ENCODE measurements at places on chromosomes 7 and 10. TPM values are rescaled to one million over a fixed set of nuclear protein-coding genes. Genes with fewer than 3 reads are reported as not detected.

The TAS2R41 gene
- not detected for total RNA-seq

The FAM25C gene
- total RNA-seq, result not detected

The EBF3 gene
- total RNA-seq, result 0.43 TPM

The LHFPL3 gene
- total RNA-seq, result not detected

The MSS51 gene
- total RNA-seq, result 1.0 TPM

The C10orf67 gene
- total RNA-seq, result 0.25 TPM

The TMEM236 gene
- 0.11 TPM for total RNA-seq

The ZNF736 gene
- 3.2 TPM for total RNA-seq

The CALCR gene
- not detected for total RNA-seq

GRCh38 chr10:18472977-18473376 lies 178.4 kb downstream of the NSUN6 start:
- DNase-seq, result no peak

DNA sequence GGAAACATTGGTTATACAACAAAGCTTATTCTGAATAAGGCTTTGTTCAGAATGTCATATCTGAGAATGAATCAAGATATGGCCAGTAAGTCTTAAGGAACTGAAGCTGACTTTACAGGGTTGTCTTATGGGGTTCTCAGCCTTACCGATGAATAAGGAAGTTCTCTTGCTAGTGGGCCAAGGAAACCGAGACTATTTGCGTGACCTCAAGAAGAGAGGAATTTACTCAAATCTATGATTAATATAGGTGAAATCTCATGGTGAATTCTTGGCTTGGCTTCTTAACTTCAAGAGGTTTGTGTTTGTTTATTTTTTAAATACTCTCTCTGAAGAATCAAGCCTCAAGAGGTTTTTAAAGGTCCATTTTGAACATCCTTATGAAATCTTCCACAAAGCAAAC lies 4.7 kb upstream of the MRLN start:
- peak; percentile 3 for DNase-seq

DNA sequence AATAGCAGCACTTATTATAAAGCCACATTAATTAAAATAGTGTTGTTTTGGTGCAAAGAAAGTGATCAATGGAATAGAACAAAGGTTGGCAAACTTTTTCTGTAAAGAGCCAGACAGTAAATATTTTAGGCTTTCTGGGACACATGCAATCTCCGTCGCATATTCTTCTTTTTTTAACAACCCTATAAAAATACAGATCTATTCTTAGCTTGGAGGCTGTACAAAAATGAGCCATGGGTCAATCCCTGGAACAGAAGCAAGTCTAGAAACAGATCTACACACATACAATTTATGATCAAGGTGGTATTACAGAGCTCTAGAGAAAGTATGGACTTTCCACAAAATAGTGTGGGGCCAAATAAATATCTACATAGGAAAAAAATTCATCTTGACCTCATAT lies 71.8 kb downstream of the ARHGAP21 start:
- DNase-seq, result no peak

DNA sequence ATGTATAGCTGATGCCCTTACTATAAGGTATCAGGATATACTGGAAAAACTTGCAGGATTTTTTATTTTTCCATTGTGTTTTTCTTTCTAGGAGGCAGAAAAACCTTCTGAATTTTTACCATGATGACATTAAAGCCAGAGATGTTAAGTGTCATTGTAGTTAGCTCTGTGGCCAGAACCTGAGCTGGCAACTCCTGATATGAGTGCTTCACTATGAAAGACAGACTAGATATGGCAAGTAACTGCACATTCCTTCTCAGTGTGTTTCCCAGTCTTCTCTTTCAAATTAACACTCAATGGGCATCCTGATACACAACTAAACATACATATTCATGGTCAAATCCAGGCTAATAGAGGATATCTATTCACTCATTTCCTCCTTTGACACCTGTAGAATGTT lies 166.2 kb downstream of the CTTNBP2 start:
- DNase-seq, result no peak

DNA sequence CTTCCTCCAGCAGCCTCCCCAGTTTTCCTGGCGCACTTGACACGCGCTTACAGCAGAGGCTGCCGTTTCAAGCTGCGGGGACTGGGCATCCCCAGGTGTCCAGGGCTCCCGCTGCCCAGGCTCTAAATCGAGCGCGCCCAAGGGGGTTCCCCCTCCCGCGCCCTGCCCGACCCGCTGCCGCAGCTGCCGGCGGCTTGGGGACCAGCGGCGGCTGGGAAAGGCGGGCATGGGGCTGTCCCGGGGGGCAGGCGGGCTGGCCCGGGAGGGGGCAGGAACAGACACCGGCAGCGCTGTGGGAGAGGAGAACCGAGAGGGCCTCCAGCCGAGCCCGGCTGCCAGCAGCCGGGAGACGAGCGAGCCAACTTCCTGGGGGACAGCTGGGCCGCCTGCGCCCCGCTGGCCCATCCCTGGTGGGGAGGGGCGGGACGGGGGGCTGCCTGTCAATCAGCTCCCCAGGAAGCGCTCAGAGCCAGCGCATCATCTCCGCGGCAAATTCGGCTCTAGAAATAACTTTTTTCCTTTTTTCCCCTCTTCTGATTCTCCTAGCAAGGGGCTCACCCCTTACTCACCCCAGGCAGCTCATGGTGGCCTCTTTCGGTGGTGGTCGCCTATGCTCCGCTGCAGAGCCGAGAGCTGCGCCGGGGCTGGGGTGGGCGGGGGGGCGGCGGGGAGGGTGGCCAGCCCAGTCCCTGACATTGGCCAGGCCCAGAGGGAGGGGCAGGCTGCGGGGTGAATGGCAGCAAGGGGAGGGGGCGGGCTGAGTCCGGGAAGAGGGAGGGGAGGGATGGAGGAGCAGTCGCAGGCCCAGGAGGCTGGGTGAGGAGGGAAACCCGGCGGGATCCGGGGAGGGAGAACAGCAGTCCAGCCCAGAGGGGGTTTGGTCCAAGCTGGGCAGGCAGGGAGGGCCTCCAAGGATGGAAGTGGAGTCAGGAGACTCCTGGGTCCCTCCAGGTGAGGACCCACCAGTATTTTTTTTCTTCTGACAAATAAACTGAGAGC lies 14.7 kb downstream of the GRID2IP start:
- DNase-seq, result no peak

- peak; percentile 39 for DNase-seq
These were observed 42.7 kb downstream of the PLAU start for GRCh38 chr10:73953665-73954064.

GRCh38 chr7:63093481-63093880 lies 905.2 kb upstream of the ZNF722 start:
- DNase-seq, result no peak

- DNase-seq, result peak; percentile 32
These were observed 614.1 kb upstream of the FZD8 start for GRCh38 chr10:36256166-36256565.

DNA sequence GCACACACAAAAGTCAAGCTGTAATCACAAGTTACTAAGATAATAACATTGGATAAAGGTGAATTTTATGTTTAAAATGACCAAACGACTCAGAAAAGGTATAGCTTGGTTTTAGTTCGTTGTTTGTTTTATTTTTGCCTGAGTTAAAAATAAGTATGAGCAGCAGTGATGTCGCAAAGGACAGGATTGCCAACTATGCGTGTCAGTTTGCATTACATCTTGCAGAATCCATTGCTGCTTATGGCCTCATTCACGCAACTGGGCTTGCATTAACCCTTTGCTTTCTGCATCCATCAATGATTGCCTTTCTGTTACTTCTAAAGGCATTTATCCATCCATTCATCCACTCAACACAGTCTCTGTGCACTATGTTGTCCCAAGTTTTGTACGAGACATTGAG lies 389.6 kb downstream of the DPP6 start:
- no peak for DNase-seq

GRCh38 chr10:58322072-58322834 lies 12.6 kb upstream of the UBE2D1 start:
- no peak for DNase-seq

- no peak for DNase-seq
These were observed 89.0 kb upstream of the TCERG1L start for GRCh38 chr10:131400513-131400912.

DNA sequence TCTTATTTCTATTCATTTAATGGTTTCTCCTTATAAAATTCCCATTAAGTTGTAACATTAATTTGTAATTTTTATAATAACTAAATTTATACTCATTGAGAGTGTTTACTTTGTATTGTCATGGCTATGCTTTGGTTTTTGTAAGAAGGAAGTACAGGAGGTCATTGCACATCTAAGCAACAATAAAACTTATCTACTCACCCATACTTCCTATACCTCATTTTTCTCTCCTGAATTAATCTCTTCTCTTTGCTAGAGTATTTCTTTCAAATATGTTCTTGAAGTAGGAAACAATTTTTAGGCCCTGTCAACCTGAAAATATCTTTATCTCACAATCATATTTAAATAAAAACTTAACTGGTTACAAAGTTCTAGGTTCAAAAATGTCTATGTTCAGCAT lies 95.4 kb upstream of the WDR11 start:
- DNase-seq, result no peak

DNA sequence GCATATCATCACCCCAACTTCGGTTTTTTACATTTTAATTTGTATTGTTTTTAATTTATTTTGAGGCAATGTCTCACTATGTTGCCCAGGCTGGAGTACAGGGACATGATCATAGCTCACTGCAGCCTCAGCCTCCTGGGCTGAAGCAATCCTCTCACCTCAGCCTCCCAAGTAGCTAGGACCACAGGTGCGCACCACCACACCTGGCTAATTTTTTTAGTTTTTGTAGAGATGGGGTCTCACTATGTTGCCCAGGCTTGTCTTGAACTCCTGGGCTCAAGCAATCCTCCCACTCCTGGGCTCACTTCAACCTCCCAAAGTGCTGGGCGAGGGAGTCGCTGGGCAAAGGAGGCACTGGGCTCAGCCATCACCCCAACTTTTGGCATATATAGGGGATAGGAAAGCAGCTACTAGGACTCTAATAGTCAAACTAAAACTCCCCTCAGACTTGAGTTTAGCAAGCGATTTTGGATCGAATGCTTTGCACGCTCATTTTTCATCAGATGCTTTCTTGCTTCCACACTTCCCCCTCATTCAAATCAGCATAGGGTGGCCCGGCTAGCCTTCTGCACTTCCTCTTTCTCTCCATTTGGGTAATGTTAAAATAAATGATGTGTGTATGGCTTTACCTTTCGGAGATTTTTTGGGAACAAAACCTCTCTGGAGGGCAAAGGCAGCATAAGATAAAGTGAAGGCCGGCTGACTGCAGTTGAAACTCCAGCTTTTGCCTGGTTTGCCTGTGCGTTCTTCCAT lies 20.8 kb upstream of the NMT2 start:
- no peak for DNase-seq

DNA sequence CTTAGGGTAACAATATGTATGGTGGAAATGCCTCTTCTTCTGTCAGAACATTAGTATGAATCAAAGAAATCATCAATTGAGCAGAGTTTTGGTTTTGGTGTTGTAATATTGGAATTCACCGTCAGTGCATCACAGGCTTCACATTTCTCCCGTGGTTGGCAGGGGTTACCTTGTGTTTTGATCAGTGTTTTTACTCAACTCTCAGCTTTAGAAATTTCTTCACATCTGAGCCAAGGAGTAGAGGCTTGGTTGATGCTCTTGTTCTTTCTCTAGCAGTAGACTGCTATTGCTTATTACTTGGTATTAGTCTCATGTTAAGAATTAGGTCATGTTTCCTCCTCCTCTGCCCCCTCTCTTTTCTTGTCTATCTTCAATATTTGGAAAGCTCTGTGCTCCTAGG lies 188.8 kb upstream of the SMIM30 start:
- DNase-seq, result no peak

DNA sequence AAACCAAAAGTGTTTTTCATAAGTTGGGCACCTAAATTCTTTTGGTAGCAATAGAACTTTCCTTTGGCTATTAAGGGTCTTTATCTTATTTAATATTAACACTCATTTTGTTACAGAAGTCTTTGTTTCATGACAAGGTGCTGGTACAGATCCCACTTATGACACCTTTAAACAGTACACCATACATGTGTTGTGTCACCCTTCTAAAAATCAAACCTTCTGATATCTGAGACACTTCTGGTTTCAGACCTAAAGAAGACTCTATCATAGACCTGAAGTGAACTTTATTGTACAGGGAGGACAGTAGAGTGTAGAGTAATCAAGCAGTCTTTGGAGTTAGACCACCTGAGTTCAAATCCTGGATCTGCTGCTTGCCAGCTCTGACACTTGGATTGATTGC lies 5.8 kb upstream of the USP6NL start:
- no peak for DNase-seq

DNA sequence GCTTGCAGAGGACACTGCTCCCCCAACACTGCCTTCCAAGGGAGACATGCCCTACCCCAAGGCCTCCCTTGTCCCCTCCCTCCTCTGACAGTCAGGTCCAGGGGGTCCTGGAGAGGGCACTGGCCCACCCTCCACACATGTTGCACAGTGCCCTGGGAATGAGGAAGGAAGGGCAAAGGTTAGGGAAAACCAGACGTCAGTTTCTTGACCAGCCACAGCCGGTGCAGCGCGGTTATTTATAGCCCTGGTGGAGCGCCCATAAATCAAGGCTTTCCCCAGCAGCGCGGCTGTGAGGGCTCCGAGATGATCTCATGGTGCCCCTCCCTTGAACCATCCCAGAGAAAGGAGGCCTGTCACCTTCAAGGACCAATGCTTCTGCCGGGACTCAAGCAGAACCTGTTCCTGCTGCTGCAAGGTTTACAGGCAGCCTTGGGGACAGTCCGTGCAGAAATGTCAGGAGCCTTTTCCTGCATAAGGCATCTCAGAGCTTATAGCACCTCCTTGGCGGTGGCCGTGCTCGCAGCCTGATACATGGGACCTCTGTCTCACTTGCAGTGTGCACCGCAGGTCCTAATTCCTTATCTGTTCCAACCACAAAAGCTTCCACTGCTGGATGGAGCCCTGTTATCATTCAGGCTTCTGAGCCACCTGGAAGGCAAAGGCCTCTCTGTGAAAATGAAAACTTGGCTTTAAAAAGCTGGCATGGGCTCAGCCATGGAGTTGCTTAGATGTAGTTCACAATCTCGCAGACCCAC lies 127.3 kb downstream of the LHPP start:
- peak; percentile 9 for DNase-seq

- no peak for DNase-seq
These were observed 102.6 kb downstream of the DLG5 start for GRCh38 chr10:77823811-77824542.

GRCh38 chr7:28272461-28272877 lies 91.9 kb upstream of the JAZF1 start:
- DNase-seq, result peak; percentile 76

GRCh38 chr10:90437452-90437851 lies 420.4 kb downstream of the HTR7 start:
- DNase-seq, result no peak

- peak; percentile 17 for DNase-seq
These were observed 761 bp downstream of the PTF1A start for GRCh38 chr10:23192712-23193434.

Data from GM23248 (cell line).